Left renal pelvis (tissue), 4 donors: ENCODE measurements at places on chromosomes 7 and 10.
A peak's percentile ranks its signal among the peaks of the same experiment; 100 is the strongest.

DNA sequence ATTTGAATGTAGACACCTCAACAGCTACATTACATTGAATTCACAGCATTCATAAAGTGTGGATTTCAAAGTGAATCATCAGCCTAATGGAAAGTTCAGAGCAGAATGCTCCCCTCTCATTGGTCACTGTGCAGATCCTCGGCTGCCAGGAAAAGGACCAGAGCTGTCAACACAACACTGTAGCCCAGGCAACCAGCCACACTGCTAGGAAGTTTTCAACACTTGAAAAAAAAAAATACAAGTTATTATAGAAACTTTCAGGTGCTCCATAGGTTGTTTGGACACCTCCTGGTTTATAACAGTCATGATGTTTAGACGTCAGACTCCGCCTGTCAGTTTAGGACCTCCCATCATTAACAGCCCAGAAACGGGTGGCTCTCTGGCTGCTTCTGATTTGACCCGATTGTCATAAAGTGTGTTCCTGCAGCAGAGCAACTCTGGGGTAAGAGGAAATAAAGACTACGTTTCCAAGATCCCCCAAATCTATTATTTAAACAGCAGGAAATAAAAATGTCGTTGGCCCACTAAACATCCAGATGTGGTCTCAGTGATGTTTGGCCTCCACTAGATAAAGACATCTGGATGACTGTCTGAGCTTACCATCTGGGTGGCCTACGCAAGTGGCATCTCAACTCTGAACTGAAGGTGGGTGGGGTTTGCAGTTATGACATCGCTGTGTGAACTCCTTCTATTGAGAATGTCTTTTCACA is 117.4 kb downstream of the CABCOCO1 start:
- no peak for DNase-seq

- DNase-seq, result no peak
These were observed 76.1 kb downstream of the GPR37 start for GRCh38 chr7:124689523-124689922.

DNA sequence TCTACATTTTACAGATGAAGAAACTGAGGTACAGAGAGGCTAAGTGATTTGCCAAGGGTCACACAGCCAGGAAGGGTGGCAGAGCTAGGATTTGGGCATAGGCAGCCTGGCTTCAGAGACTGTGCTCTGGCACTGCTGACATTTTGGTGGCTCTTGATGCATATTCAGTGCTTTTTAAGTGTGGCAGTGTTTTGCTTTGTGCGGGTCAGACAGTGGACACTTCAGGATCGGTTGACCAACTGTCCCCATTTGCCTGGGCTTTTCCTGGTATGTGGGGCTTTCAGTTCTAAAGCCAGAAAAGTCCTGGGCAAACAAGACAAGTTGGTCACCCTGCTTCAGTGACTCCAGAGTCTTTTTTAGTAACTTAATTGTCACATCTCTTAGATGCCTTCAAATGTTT is 35.0 kb downstream of the SUFU start:
- no peak for DNase-seq

- no peak for DNase-seq
These were observed 39.9 kb downstream of the CYTH3 start for GRCh38 chr7:6232534-6232933.

DNA sequence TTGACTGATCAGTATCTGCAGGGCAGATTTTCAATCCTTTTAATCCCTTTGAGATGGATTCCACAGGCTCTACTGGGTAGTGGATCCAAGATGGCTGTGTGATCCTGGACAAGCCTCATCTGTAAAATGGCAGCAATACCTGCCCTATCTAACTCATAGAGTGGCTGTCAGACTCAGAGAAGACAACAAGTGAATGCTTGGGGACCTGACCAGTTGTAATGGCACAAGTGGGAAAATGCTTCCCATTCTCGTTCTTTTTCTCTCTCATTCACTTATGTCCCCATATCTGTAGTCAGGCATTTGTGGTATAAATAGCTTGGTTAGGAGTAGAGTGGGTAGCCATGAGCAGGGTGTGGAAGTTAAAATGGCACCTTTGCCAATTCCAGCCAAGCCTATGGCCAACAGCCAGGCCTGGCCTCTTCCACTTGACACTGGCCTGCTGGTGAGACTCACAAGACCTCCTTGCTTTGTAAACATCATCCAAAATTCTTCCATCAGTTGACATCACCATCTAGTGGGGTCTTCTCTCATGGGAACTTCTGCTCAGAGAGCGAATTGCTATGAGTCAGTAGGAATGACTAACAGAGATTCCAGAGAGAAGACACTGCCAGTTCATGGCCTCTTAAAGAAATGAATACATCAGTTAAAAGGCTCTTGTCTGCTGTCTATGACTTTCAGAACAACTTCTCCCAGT is 150.1 kb downstream of the PLPP4 start:
- DNase-seq, result no peak

DNA sequence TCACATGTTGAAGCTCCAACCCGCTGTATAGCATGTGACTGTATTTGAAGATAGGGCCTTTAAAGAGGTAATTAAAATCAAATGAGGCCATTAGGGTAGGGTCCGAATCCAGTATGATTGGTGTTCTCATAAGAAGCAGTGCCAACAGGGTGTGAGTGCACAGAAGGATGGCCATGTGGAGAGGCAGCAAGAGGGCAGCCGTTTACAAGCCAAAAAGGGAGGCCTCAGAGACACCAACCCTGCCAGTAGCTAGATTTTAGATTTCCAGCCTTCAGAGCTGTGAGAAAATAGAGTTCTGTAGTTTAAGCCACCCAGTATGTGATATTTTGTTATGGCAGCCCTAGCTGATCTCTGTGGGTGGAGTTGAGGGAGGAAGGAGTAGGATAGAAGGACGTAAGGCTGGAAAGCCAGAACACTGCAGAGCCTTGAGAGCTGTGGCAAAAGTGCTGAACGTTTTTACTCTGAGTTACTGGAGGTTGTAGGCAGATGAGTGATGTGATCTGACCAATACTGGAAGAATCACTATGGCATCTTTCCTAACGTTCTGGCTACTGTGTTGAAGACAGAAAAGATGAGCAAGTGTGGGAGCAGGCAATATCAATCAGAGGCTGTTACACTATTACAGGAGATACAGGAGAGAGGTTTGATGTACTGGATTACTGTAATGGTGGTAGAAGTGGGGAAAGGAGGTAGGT is 334.9 kb downstream of the ELMO1 start:
- no peak for DNase-seq

GRCh38 chr7:155002411-155003091 is 373 bp downstream of the PAXIP1 start:
- DNase-seq, result peak; percentile 31

GRCh38 chr10:52578871-52579405 is 193.6 kb downstream of the MBL2 start:
- no peak for DNase-seq
